ENCODE measurements at places on chromosomes 1 and 21. TPM values are rescaled to one million over a fixed set of nuclear protein-coding genes. Genes with fewer than 3 reads are reported as not detected.

DNA sequence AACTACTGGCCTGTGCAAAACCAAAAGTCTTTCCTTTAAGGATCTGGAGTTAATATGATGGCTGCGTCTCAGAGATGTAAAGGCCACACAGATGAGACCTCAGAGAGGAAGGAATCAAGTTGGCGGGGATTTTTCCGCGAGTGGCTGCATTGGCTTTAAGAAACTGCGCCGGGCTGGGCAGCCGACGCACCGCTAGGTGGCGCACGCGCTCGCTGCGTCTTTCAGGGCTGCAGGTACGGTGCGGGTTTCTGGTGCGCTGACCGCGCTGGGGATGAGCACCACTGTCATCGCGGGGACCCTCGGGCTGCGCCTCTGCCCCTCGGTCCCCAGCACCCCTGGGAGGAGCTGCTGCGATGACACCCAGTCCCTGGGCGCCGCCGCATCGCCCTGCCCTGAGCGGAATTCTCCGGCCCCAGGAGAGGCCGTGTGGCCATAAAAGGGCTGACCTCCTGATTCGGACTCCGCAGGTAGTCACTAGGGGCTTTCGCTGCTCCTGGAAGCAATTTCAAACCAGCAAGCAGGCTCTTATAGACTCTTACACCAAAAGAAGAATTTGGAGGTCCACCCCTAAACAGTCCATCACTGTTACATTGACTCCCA lies 241.0 kb downstream of the KCNJ6 start:
- DNase-seq, result peak; percentile 81

GRCh38 chr1:112044745-112045144 lies 55.3 kb upstream of the KCND3 start:
- DNase-seq, result no peak

- DNase-seq, result no peak
Observed at GRCh38 chr1:75614399-75614756, 3.5 kb upstream of the SLC44A5 start.

- no peak for DNase-seq
Observed at GRCh38 chr1:77511440-77511840, 171.0 kb downstream of the ZZZ3 start.

DNA sequence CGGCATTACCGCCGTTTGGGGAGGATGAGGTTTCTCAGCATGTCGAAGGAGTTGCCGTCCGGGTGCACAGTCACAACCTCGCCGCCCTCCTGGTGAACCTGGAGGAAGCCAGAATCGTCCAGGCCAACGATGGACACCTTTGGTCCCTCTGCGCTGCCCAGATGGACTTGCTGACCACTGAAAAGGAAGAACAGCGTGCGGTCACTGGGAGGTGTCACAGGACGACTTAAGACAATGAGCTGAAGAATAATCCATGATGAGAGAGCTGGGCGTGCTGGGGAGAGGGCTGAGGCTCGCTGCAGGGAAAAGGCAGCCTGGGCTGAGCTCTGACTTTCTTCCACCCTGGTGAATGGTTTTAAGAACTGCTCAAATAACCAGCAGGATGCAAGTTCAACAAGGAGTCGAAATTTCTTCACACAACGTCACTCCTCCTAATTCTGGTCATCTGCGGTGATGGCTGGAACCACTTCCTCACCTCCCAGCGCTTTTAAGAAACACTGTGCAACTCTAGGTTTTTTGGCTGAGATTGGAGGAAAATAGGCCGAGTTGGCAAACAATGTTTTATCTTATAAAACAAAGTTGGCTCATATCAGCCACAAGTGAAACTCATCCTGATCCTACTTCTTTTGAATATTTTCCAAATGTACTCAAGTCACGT lies 55.5 kb downstream of the SIM2 start:
- DNase-seq, result no peak

GRCh38 chr1:61241411-61241838 lies 159.1 kb downstream of the NFIA start:
- DNase-seq, result no peak

- no peak for DNase-seq
Observed at GRCh38 chr1:195019385-195019784, 1588.9 kb downstream of the KCNT2 start.

DNA sequence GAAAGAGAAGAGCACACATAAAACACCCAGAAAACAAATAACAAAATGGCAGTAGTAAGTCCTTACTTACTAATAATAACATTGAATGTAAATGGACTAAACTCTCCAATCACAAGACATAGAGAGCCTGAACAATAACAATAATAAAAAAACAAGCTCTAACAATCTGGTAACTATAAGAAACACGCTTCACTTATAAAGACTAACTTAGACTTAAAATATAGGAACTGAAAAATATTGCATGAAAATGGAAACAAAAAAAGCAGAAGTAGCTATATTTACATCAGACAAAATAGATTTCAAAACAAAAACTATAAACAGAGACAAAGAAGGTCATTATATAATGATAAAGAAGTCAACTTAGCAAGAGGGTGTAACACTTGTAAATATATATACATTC lies 83.1 kb upstream of the LYPLAL1 start:
- no peak for DNase-seq

DNA sequence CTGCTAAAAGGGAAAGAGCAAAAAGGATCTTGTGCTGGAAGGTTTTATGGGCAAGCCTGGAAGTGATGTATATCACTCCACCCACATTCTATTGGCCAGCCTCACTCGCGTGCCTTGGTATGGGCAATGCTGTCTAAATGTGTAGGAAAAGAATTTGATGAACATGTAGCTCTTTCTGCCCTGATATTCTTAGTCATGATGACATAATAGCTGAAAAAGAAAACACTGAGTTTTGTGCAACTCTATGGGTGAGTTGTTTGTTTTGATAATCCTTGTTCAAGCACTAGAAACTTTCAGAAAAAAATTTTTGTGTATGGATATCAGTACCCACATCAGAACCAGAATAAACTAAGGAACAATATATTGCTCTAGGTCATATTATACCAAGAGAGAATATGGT lies 231.5 kb upstream of the ST6GALNAC5 start:
- no peak for DNase-seq

- no peak for DNase-seq
Observed at GRCh38 chr1:95146637-95147036, 29.5 kb downstream of the TLCD4 start.

DNA sequence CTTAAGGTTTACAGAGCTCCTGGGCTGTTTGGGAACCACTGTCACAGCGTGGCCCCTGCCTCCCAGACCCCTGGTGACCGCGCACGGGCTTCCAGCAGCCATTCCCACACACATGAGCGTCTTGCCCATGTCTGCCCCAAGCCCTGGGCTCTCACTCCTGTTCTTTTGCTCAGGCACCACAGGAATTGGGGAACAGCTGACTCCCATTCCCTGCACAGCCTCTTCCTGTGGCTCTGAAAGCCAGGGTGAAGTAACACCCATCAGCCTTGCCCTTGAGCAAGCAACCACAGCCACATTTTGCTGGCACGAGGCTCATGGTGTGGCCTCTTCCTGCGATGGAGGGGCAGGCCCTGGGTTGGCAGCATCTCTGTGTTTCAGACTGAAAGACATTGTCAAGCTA lies 14.3 kb upstream of the GPR157 start:
- DNase-seq, result no peak

DNA sequence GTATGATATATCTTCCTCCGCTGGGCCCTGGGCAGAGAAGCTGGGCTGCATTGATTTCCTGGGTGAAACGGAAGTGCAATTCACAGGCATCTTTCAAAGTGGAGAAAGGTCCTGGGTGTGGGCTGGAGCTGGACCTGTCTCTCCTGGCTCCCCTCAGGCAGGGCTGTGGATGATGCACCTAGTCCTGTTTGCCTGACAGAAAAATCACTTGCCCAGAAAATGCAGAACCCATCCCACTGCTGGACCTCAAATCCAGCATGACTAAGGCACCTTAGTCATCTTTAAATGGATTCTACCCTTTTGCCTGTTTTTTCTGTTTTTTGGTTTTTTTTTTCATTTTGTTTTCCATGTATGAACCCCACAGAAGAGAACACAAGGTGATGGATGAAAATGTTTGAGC lies 49.7 kb downstream of the MYSM1 start:
- DNase-seq, result no peak

DNA sequence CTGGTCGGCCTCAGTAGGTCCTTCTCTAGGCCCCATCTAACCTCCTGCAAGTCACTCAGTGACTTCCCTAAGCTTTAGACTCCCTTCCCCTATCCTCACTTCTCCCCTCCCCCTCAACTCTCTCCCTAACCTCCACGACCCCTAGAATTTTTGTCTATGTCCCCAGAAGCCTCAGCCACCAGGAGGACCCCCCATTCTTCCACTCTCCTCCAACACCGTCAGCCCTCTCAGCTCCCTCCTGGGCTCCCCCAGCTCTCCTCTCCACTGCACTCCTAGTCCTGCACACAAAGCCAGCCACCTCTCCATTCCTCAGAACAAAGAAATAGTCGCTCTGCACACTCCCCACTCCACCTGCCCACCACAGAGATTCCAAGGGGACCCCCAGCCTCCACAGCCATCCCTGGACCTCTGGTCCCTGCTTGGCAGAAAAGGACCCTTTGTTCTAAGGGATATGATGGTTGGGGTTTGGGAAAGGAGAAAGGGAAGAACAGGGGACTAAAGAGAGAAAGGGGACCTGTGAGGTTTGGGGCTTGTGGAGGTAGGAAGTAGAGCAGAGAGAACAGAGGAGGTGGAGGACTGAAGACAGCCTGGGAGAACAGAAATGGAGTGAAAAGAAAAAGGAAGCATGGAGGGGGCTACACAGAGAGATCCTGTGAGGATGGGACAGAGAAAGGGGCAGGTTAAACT lies 2.8 kb downstream of the ARHGEF2 start:
- DNase-seq, result no peak

- DNase-seq, result no peak
Observed at GRCh38 chr1:31108861-31109260, 43.3 kb upstream of the PUM1 start.

DNA sequence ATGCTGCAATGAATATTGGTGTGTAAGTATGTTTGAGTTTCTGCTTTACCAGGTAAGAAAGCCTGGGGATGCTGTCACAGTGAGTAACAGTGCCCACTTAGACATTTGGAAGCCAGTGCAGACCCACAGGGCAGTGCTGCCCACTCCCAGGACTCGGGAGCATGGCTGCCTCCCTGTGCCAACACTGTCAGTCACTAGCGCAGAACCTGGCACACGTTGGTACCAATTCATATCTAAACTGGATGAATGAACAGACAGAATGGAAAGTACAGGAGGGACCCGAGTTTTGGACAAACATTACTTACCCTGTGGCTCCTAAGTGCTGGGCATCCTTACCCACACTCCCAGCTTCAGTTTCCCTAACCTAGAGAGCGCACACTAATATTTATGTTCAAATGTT lies 1.6 kb upstream of the EVA1C start:
- no peak for DNase-seq

DNA sequence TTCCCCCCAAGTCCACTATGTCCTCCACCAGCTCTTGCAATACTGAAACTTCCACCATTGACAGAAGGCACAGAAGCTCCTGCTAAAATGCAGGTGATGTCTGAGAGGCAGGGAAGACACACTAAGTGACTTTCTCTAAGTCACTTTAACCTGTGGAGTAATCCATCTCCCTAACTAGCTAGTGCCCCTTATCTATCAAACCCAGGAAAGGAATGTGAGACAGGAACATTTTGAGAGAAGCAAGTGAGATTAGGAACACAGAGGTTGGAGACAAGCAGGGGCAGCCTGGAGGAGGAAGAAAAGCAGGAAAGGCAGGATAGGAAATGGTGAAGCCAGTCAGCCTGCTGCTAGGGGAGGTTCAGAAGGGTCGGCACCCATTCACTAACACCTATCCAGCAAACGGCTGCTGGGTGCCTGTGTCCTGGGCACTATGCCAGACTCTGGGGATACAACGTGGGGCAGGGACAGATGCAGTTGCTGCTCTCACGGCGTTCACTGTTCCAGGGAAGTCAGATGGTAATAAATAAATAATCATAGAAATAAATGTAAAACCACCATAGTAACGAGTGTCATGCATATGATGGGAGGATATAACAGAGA lies 7.0 kb downstream of the GPA33 start:
- DNase-seq, result no peak

DNA sequence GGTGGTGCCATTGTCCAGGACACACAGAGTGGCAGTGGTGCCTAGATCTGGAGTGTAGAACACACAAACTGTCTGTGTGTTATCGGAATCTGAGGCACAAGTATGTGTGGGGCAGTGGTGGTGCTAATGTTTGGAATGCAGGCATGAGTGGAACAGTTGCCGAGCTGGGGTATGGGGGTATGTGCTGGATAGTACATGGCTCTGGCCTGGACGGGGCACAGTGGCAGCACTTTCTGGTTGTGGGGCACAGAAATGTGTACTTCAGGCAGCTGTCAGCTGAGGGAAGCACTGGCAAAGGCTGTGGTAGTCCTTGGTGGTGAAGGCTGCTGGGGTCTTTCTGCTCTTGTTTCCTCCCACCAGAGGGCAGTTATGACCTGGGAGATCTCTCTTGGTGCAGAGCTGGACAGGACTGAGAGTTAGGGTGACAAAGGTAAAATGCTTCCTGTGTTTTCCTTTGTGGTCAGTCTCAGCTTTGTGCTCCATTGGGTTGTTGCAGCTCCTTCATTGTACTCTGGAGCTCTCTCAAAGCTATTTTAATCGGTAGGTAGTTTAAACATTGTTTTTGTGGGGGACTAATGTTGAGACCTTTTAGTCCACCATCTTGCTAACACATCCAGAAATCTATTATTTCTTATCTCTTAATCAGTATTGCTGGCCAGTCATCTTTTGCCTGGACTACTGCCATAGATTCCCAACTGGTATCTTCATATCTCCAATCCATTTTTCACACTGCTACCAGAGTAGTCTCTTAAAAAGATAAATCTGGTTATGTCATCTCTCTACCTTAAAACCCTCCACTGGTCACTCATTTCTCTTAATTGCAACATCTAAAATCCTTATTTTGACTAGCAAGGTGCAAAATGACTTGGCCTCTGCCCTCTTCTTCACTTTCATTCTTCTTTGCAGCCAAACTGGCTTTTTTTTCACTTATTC lies 83.9 kb upstream of the NBPF4 start:
- DNase-seq, result no peak

DNA sequence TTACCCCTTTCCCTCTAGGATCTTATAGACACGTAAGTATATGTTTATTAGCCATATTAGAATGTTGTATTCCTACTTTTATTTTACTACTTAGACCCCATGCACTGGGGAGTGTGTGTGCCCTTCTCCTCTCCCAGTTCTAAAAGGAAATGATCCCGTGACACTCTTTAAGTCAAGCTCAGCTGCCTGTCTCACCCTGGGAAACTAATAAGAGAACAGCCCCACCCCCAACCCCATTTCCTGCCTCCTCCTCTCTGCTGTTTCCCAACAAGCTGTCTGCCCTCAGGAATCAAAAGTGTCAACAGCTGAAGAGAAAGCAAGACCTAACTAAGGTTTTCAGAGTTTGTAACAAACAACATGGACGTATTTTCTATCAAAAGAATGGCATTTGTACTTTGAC lies 92.6 kb upstream of the VAV3 start:
- no peak for DNase-seq

The UBL4B gene
- not detected for total RNA-seq

The CD34 gene
- 84.8 TPM for total RNA-seq

The MSH4 gene
- 0.35 TPM for total RNA-seq

The KLHDC8A gene
- total RNA-seq, result not detected

The CFAP126 gene
- total RNA-seq, result not detected

The SMCP gene
- not detected for total RNA-seq

The CTSE gene
- total RNA-seq, result not detected

The TRAPPC10 gene
- total RNA-seq, result 20.3 TPM

The MYOG gene
- total RNA-seq, result not detected

Data from Right ventricle myocardium inferior (tissue), 1 donor.